Retina (tissue), 1 donor: ENCODE measurements at places on chromosomes 5 and 9.

GRCh38 chr5:24547132-24547531 lies 97.6 kb downstream of the CDH10 start:
- DNase-seq, result no peak

- peak; percentile 54 for DNase-seq
These were observed 653.0 kb upstream of the RORB start for GRCh38 chr9:73844135-73844534.

DNA sequence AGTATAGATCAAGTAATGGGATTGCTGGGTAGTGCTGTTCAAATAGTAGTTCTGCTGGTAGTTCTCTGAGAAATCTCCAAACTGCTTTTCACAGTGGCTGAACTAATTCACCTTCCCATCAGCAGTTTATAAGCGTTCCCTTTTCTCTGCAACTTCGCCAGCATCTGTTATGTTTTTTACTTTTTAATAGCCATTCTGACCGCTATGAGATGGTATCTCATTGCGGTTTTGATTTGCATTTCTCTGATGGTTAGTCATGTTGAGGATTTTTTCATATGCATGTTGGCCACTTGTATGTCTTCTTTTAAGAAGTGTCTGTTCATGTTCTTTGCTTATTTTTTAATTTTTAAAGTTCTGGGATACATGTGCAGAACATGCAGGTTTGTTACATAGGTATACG lies 279.2 kb upstream of the NREP start:
- DNase-seq, result no peak

DNA sequence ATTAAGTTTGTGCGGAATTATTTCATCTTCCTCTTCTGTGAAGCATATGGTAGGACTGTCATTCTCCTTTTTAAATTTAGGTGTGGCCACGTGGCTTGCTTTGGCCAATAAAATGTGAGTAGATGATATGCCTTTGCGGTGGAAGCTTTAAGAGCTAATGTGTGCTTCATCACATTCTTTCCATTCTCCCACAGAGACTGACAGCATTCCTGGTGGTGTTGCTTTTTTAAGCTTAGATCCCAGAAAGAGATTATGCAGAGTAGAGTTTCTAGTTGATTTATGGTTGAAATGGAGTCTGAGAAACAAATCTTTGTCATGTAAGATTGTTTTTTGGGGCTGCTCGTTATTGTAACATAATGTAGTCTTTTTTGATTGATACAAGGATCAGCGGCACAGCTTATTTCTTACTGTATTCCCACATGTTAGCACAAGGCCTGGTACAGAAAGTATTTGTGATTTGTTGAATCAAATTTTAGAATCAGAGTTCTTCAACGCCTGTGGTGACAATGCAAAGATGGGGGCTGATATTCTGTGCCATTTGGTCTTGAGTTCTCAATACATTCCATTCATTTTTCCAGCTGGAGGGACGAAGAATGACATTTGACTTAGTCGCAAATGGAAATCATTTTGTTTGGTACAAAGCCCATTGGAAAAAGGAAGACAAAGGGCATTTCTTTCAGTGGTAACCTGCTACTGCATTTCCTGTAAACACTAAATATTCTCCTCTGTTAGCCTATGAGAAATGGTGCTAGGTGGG lies 209.9 kb upstream of the VLDLR start:
- DNase-seq, result no peak

GRCh38 chr5:129616517-129616916 lies 131.4 kb upstream of the MINAR2 start:
- no peak for DNase-seq

GRCh38 chr9:99745085-99745484 lies 76.6 kb upstream of the NR4A3 start:
- no peak for DNase-seq

GRCh38 chr5:154756009-154756867 lies 1.1 kb downstream of the LARP1 start:
- DNase-seq, result peak; percentile 76

- DNase-seq, result no peak
These were observed 298.7 kb downstream of the FBXL17 start for GRCh38 chr5:108083232-108083631.

GRCh38 chr5:125085797-125086505 lies 339.5 kb upstream of the ZNF608 start:
- DNase-seq, result no peak

GRCh38 chr5:84119252-84119651 lies 265.4 kb downstream of the EDIL3 start:
- DNase-seq, result no peak

GRCh38 chr5:119243888-119244287 lies 111.9 kb upstream of the TNFAIP8 start:
- no peak for DNase-seq

DNA sequence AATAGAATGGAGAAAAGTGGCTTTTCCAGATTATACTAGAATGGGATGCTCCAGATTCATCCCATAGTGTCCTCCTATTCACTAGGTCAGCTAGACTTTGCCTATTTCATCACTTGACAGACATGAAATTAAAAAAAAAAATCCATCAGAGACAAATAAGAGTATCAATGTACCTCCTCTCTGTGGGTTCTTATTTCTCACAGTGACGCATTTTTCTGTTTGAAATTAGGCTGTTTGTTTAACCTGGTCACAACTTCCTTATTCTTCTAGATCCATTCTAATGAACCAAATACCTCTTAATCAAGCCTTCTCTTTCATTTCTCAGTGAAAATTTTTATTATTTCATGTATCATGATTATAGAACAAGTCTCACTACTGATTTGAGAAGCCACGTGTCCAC lies 305.4 kb downstream of the SEMA5A start:
- DNase-seq, result no peak

- DNase-seq, result peak; percentile 30
These were observed 81.8 kb downstream of the ARSB start for GRCh38 chr5:78903353-78903752.

DNA sequence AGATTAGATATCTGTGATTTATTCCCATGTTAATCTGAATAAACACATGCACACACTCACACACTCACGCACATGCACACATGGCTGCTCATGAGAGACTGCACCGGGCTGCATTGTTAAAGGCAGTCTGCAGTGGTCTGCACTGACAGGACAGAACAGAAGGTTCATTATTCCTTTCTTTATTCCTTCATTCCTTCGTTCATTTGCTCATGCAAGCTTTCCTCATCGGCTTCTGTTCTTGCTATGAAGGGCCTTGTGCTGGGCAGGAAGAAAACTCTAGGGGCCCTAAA lies 41.4 kb upstream of the FSTL4 start:
- DNase-seq, result peak; percentile 32

DNA sequence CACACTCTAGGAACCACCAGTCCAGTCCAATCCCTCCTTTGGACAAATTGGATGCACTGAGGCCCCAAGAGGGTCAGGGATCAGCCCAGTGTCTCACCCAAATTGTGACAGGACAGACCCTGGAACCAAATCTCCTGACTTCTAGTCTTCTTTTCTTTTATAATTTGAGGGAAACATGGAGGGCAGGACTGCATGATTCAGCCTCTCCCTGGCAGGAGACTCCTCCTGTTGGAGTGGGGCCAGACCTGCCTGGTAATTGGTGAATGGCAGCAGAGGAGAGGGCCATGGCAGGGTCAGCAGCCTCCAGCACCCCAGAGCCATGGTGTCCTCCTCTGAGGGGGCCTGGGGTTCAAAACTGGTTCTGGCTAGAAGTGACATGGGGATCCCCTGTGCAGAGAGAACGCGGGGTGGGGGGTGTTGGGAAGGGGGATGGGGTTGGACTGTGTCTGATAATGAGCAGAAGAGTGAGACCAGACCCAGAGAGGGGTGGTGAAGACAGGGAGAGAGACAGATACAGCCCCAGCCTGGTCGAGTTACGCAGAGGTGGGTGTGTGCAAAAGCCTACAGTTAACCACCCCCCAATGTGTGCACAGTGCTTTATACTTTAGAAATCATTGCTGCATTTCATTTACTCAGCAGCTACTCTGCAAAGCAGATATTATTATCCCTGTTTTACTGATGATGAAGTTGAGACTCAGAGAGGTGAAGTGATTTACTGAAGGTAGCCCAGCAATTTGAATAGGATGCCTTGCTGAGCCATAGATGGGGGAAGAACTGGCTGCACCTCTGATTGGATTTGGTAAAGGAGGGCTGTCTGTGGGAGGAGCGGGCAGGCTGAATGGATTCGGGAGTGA lies 3.8 kb upstream of the SYNPO start:
- no peak for DNase-seq

DNA sequence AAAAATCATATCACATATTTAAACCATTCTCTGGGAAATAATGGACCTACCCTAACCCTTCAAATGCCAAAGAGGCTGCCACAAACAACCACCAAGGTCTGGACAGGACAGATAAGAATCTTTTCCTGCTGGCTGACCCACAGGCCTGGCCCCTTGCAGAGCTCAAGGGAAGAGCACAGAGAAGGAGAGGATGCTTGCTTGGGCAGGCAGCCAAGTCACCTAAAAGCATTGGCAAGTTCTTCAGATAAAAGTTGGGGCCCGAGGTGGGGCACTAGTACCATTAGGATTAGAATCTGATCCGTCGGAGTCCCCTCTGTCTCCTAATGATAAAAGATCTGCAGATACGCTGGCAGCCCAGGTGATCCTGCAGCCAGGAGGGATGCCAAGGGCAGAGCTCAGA lies 176.6 kb downstream of the GABBR2 start:
- no peak for DNase-seq

- no peak for DNase-seq
These were observed 534.6 kb upstream of the BRINP1 start for GRCh38 chr9:119903851-119904250.

DNA sequence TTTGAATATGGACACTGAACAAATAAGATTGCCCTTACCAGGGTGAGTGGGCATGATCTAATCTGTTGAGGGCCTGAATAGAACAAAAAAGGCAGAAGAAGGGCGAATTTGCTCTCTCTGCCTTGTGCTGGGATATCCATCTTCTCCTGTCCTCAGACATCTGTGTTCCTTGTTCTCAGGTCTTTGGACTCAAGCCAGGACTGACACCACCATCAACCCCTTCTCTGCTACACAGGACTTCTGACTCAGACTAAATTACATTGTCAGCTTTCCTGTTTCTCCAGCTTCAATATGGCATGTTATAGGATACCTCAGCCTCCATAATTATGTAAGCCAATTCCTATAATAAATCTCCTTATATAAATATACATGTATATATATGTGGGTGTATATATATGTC lies 40.8 kb upstream of the SLCO6A1 start:
- DNase-seq, result no peak

GRCh38 chr5:39274398-39275085 lies 55.2 kb upstream of the FYB1 start:
- no peak for DNase-seq

- no peak for DNase-seq
These were observed 155.0 kb downstream of the GLIS3 start for GRCh38 chr9:4144869-4145268.

- no peak for DNase-seq
These were observed 3.5 kb downstream of the PIP5K1B start for GRCh38 chr9:68708513-68708912.

DNA sequence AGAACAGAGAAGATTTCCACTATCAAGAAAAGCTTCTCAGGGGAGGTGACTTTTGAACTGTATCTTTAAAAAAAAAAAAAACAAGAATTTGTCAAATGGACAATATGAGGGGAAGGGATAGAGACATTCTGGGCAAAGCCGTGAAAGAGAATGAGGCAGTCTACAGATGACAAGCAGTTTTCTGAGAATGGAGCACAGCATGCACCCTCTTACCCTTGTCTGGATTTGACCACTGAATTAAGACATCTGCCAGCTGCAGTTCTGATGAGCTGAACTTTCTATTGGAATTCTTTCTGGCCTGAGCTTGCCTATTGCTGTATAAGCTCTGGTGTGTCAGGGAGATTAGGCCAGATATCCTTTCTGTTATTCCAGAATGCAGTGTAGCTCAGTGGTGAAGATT lies 10.3 kb upstream of the RANBP3L start:
- no peak for DNase-seq

- no peak for DNase-seq
These were observed 42.7 kb downstream of the SH3PXD2B start for GRCh38 chr5:172411484-172412072.

GRCh38 chr9:108430655-108431054 lies 425.1 kb downstream of the ACTL7B start:
- no peak for DNase-seq

GRCh38 chr5:150496534-150496933 lies 11.4 kb upstream of the NDST1 start:
- no peak for DNase-seq

DNA sequence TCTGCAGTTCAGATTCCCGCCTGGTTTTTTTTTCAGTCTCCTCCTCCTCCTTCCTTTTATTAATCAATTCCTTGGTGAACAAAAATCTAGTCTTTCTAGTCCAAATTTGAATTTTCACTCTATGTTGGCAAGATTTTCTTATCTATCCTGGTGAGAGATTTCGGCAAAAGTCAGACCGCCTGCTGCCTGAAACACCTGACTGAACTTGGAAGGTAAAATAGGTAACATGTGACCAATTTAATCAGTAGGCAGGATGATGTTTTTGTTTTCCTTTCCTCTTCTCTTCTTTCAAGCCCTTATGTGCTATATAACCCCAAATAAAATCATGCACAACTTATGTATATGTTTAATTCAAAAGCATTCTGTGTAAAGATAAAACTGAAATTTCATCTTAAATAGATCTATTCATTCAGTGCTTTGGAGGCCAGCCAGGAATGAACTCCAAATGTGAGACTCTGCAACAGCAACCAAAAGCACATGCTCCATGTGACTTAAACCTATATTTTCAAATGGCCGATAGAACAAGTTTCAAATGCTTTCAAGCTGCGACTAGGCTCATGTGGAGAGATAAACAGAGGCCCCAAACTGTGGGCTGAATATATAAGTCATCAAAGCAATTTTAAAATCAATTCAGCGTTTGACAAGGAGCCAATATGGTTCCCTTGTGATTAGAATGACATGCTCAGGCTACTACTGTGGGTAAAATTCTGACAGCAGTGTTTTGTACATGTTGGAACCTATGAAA lies 100.4 kb upstream of the SEMA6A start:
- DNase-seq, result no peak

GRCh38 chr5:17241635-17242034 lies 24.2 kb downstream of the BASP1 start:
- DNase-seq, result peak; percentile 37

DNA sequence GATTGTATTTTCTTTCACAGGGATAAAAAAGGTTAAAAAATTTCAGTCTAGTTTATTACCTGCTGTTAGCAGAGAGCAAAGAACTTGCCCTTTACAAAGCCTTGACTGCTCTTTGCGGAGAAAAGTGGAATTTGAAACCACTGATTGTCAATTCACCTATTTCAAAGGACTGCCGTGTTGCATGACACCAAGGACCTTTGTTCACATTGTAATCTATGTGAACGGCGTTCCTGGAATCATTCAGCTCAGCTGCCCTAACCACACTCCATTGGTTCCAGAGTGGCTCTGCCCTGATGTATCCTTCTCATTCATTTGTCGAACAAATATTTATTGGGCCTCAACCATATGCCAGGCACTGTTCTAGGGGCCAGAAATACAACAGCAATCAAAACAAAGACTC lies 377.5 kb upstream of the RFX3 start:
- no peak for DNase-seq
